Ascending aorta (tissue), 2 donors: ENCODE measurements at places on chromosomes 3 and 15.

DNA sequence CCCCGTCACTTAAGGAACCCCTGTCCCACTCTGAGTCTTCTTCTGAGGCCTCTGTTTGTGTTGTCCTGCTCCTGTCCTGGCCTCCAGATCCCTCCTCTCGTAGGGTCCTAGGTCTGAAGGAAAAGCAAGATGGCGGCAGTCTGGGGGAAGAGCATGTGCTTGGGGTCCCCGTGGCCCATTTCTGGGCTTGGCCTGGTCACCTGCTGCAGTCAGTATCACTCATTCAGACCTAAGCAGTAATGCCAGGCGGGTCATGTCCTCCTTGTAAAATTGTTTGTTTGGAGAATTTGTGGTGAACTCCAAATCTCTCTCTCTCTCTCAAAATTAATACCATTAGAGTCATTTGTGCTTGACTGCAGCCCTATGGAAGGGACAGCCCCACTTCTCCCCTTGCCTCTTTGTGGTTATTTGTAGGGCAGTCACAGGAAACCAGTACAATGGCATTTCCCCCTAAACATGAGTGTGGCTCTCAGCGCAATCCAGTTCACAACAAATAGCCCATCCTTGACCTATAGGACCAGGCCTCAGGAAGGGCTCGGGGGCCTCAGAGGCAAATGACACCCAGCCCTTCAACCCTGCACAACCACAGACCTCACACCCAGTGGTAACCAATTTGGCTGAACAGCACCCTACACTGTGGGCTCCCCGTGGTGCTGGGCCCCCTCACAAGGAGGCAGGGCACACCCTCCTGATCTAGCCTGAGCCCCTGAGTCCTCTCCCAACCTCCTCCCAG is 173.5 kb downstream of the OR4M2 start:
- no peak overlapping the region for H3K4me3 ChIP-seq
- DNase-seq, result no peak
- no peaks in the 10 kb centered on the region for H3K36me3 ChIP-seq
- no peaks in the 10 kb centered on the region for H3K27me3 ChIP-seq
- H3K27ac ChIP-seq, result no peak overlapping the region
- no peaks in the 10 kb centered on the region for H3K4me1 ChIP-seq

- no peaks in the 10 kb centered on the region for H3K4me1 ChIP-seq
- H3K27ac ChIP-seq, result no peak overlapping the region
- no peak overlapping the region for H3K4me3 ChIP-seq
- no peaks in the 10 kb centered on the region for H3K27me3 ChIP-seq
- H3K36me3 ChIP-seq, result no peaks in the 10 kb centered on the region
These were observed 353.2 kb downstream of the AGBL1 start for GRCh38 chr15:86432861-86433260.

GRCh38 chr3:32455609-32456428 is 46.8 kb downstream of the CMTM6 start:
- DNase-seq, result no peak
- no peaks in the 10 kb centered on the region for H3K4me1 ChIP-seq
- H3K27me3 ChIP-seq, result no peaks in the 10 kb centered on the region
- no peak overlapping the region for H3K4me3 ChIP-seq

GRCh38 chr3:114328345-114328744 is 34.5 kb downstream of the TIGIT start:
- H3K4me1 ChIP-seq, result no peaks in the 10 kb centered on the region
- no peaks in the 10 kb centered on the region for H3K27me3 ChIP-seq
- no peak for DNase-seq
- H3K36me3 ChIP-seq, result no peaks in the 10 kb centered on the region

DNA sequence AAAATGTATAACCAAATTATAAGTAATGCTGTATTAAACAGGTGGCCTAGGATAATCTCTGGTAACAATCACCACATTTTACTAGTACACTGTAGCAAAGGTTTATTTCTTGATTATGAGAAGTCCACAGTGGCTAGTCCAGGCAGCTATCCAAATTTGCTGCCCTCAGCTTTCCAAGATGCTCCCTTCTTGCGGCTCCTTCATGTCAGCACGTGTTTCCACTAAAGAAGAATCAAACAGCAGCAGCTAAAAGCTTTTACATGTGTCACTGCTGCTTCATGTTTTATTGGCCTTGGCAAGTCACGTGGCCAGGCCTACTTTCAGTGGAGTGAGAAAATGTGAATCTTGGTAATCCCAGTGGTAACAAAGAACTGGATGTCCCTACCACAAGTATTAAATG is 5.6 kb upstream of the RBMS3 start:
- DNase-seq, result no peak
- no peak overlapping the region for H3K27ac ChIP-seq
- H3K4me3 ChIP-seq, result no peak overlapping the region
- H3K27me3 ChIP-seq, result no peaks in the 10 kb centered on the region
- H3K4me1 ChIP-seq, result peaks cover 10% of the 10 kb centered on the region

DNA sequence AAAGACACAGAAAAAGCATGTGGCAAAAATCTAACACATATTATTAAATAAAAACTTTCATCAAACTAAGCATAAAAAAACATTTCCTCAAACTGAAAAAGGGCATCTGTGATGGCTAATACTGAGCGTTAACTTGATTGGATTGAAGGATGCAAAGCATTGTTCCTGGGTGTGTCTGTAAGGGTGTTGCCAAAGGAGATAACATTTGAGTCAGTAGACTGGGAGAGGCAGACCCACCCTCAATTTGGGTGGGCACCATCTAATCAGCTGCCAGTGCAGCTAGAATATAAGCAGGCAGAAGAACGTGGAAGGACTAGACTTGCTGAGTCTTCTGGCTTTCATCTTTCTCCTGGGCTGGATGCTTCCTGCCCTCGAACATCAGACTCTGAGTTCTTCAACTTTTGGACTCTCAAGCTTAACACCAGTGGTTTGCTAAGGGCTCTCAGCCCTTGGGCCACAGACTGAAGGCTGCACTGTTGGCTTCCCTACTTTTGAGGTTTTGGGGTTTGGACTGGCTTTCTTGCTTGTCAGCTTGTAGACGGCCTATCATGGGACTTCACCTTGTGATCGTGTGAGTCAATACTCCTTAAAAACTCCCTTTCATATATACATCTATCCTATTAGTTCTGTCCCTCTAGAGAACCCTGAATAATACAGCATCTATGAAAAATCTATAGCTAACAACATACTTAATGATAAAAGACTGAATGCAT is 45.4 kb downstream of the DAZL start:
- no peaks in the 10 kb centered on the region for H3K4me1 ChIP-seq
- H3K27ac ChIP-seq, result no peak overlapping the region
- DNase-seq, result no peak
- no peaks in the 10 kb centered on the region for H3K36me3 ChIP-seq

GRCh38 chr15:77985931-77986480 is 91.5 kb downstream of the TBC1D2B start:
- H3K4me1 ChIP-seq, result peaks cover 5% of the 10 kb centered on the region
- no peaks in the 10 kb centered on the region for H3K36me3 ChIP-seq
- H3K4me3 ChIP-seq, result no peak overlapping the region
- no peak for DNase-seq
- H3K27ac ChIP-seq, result no peak overlapping the region

DNA sequence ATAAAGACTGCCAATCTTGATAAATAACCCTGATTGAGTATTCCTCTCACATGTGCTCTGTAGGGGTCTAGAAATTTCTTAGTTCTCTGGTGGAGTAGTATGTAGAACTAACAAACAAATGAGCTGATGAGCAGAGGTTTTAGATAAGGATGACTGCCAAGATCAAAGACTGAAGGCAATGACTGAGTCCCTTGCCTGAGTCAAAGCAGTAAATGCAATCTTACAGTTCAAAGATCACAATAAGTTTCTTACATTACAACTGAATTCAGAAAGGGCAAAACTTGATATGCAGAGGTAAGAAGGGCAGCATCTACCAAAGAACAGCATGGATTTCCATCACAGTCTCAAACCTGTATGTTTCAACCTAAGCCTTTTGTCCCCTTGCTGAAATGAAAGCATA is 172.2 kb upstream of the POU1F1 start:
- H3K4me1 ChIP-seq, result no peaks in the 10 kb centered on the region
- no peak overlapping the region for H3K4me3 ChIP-seq
- DNase-seq, result no peak
- no peaks in the 10 kb centered on the region for H3K36me3 ChIP-seq
- no peaks in the 10 kb centered on the region for H3K27me3 ChIP-seq

DNA sequence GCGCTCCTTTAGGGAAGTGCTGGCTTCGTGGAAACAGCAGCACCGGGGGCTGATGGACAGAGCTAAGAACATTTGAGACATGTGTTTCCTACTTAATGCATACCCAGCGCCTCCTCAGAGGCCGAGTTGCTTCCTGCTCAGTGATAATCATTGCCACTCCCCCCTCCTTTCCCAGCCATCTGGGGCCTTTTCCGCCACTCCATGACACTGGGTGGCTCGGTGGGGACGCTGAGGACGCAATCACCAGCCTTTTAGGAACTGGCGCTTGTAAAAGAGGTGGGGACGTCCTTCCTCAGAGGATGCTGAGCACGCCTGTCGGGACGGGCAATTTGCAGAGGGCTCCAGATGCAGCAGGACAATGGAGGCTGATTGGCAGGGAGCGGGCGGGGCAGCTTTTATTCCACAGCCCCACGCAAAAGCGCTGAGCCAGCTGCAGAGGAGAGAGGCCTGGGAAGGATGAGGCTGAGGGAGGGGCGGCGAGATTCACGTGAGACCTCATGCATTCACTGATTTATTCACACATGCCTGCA is 22.2 kb upstream of the IQSEC1 start:
- no peak for DNase-seq
- H3K4me3 ChIP-seq, result no peak overlapping the region
- no peaks in the 10 kb centered on the region for H3K4me1 ChIP-seq
- no peak overlapping the region for H3K27ac ChIP-seq
- no peaks in the 10 kb centered on the region for H3K27me3 ChIP-seq

DNA sequence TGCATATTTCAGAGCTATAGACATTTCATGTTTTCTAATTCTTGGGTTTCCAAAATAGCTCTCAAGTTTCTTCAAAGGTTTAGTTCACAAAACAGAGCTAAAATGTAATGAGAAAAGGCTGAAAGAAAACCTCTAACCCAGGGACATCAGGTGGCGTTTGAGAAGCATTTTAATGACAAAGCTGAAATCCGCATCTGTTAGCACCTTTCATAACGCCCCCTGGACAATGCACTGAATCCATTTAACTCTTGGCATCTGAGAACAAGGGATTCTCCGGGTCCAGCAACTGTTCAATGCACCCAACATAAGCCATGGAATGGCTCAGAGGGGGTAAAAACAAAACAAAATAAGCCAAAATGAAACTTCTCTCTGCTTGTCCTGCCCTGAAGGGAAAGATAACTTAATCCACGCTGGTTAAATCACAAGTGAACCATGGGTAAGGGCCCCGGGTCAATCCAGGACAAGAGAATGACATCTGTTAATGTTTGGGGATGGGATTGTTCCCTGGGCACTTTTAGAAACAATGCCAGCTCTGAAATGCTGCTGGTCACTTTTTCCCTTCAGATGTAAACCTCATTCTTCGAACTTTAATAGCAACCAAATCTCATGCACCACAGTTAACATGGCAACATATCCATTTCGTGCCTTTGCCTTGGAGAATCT is 466.2 kb upstream of the ADAMTS9 start:
- no peak for DNase-seq
- no peaks in the 10 kb centered on the region for H3K27me3 ChIP-seq
- no peak overlapping the region for H3K27ac ChIP-seq
- H3K4me1 ChIP-seq, result no peaks in the 10 kb centered on the region
- no peaks in the 10 kb centered on the region for H3K36me3 ChIP-seq
- no peak overlapping the region for H3K4me3 ChIP-seq
